Fibroblast of mammary gland (primary cell): ENCODE measurements at places on chromosomes 13 and 19.

DNA sequence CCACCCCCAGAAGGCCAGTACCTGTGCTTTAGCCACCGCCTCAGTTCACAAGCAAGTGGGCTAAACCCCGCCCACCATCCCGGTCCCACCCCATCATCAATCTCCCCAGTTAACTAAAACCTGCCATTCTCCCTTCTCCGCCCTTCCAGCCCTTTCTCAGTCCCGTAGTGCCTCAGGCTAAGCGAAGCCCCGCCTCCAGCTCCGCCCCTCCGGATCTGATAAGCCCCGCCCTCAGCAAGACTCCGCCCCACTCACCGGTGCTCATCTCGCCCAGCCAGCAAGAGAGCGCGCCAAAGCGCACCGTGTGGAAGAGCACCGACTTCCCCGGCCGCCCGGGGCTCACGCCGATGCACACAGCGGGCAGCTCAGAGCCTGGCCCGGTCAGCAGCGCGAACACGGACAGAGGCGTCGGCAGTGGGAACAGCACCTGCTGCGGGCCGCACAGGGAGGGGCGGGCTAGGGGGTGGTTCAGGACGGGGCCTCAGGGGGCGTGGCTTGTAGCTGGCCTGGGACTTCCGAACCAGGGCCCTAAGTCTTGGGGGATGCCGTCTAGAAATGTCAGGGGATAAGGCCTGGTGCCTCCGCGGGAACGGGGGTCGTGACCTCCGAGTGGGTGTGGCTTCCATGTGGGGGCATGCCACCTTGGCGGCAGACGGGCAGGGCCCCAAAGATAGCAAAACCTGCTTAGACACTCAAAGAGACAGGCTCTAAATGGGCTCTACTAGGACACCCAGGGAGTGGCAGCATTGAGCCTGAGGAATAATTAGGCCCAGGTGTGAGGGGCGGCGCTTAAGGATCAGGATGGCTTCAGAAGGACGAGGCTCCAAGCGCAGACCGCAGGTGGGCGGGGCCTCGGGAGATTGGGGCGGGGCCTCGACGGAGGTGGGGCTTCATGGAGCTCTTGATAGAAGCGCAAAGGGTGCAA lies 21.4 kb downstream of the MAP4K1 start:
- no peak for DNase-seq

- DNase-seq: no peak
Measured at GRCh38 chr13:104594806-104595205, 1528.6 kb upstream of the SLC10A2 start.

DNA sequence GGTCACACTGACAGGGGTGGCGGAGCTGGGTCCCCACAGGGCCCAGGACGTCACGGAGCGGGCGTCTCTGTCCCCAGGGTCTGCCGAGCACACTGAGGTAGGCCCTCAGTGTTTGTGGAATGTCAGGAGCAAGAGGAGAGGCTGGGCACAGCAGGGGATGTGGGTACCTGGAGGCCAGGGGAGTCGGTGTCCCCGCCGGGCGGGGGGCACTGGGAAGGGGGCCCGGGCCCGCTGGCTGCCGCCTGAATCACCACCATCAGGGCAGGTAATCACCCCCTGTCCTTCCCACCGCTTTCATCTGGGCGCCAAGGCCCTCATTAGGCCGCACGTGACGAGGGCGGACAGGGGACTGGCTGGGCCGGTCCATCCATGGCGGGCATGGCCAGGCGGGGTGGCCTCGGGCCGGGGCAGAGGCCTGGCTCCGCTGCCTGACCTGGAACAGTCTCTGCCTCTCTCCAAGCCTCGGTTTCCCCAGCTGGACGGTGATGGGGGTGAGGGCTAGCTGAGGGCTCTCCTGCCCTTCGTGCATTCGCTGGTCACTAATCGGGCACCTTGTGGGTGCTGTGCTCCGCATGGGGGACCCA lies 1.0 kb downstream of the FGF22 start:
- DNase-seq: no peak

- no peak for DNase-seq
Measured at GRCh38 chr13:81302125-81302524, 961.2 kb upstream of the SPRY2 start.

DNA sequence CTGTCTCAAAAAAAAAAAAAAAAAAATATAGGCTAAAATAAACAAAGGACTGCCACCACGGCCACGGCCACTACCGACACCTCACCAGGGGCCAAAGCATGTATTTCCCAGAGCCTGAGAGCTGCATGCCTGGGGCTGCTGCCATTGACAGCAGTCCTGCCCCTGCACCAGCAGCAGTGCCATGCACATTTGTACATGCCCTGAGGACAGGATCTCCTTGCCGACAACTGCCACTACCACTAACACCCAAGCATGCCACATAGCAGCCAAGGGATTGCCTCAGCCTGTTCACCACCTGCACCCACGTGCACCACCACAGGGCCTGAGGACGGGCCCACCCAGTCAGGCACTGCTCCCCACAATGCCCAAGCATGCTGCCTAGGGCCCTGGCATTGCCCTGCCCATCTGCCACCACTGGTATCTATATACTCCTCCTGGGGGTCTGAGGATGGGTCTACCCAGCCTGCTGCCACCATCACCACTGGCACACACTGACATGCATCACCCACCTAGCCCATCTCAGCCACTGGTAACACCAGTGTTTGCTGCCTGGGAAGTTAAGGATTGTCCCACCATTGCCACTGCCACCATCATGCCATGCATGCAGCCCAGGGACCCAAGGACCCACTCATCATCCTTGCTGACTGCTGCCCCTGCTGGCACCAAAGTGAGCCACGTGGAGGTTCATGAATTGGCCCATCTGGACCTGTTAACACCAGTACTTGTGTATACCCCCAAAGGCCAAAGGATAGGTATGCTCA lies 10.6 kb upstream of the NUP62 start:
- DNase-seq: no peak

DNA sequence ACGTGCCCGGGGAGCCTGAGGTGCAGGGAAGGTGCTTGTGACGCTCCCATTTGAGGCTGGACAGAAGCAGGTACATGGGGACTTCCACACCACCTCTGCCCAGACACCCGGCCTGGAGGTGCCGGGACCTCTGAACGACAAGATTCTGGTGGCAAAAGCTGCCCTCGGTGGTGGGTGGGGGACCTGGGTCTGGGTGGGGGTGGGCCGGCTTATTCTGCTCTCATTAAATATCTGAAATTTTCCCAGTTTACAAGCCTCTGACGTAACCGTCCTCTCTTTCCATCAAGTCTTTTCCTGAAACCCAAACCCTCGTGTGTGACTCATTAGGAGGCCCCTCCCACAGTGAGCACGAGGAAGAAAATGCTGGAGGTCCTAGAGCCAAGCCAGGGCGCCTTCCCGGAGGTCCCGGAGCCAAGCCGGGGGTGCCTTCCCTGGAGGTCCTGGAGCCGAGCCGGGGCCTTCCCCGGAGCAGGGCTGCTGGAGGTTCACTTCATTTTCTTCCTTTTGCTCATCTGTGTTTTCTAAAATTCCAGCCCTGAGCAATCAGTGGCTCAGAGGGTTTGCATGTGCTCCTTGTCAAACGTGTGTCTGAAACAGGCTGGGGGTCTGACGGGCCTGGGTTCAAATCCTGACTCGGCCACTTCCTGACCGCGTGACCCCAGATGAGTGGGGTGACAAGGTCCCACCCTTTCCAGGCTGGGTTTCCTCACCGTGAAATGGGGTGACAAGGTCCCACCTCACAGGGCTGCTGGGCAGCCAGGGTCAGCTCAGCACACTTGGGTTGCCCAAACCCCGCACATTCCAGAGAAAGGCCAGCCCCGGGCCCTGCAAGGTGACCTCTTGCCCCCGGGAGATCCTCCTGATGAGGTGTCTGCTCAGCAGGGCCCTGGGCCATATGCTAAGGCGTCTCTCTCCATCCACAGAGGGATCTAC lies 10.0 kb downstream of the CFD start:
- DNase-seq: peak; percentile 96

- no peak for DNase-seq
Measured at GRCh38 chr13:68810660-68811059, 1297.0 kb upstream of the ATXN8OS start.

- peak; percentile 97 for DNase-seq
Measured at GRCh38 chr13:97339019-97339987, 94.7 kb upstream of the RAP2A start.

- DNase-seq: no peak
Measured at GRCh38 chr19:8064911-8065874, 12.6 kb downstream of the CCL25 start.

GRCh38 chr13:113415032-113415431 lies 38.3 kb downstream of the ADPRHL1 start:
- DNase-seq: no peak

DNA sequence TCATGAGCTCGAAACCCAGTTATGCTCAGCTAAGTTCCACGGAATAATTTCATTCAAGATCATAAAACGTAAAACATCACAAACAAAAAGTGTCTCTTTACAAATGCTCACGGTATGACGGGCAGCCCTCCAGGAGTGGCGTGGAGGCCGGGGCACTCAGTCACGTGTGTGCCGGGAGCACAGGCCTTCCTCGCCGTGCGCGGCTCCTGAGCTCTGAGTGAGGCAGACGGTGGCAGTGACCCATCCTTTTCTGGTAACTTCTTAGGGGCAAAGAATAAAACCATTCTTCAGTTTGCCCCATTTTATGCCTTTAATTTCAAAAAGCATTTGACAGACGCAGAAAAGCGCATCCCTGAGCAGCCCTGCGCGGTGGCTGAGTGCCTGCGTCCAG lies 72.8 kb downstream of the ATP11A start:
- no peak for DNase-seq

- no peak for DNase-seq
Measured at GRCh38 chr19:50695251-50696093, 24.1 kb downstream of the SHANK1 start.

GRCh38 chr19:1999856-2000515 lies 15.5 kb downstream of the BTBD2 start:
- no peak for DNase-seq

- peak; percentile 94 for DNase-seq
Measured at GRCh38 chr19:38684078-38684861, 36.8 kb downstream of the ACTN4 start.

- no peak for DNase-seq
Measured at GRCh38 chr13:72585254-72585653, 142.2 kb downstream of the MZT1 start.

DNA sequence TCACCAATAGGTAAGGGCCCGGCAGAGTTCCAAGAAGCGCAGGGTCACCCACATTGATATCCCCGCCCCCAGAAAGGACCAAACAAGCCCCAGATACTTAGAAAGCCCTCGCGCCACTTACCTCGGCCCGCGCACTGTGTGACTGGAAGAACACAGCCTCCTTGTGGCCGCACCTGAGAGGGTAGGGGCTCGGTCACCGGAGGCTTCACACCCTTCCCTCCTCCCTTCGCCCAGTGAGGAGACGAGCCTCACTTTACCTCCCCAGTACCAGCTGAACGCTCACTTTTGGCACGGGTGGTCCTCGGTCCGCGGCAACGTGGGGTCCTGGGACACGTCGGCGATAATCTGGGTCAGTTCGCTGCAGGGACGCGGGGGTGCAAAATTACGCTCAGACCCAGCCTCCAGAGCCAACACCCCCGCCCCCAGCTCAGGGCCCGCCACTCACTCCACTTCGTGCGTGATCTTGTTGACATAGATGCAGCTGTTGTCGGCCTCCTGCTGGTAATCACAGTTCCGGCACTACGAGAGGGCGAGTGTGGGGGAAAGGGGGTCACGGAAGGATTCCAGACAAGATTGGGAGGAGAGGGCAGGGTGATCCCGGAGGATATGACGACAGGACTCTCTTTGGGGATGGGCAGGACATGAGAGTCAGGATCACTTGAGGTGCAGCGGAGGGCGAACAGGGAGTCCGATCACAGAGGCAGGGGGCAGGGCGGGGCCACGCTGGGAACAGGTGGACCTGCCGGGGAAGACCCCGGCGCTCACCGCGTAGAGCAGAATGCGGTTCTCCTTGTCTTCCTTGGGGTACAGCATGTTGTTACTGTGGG lies 568 bp downstream of the POLR2I start:
- DNase-seq: peak; percentile 47

GRCh38 chr13:79637133-79637763 lies 156.3 kb downstream of the NDFIP2 start:
- no peak for DNase-seq

DNA sequence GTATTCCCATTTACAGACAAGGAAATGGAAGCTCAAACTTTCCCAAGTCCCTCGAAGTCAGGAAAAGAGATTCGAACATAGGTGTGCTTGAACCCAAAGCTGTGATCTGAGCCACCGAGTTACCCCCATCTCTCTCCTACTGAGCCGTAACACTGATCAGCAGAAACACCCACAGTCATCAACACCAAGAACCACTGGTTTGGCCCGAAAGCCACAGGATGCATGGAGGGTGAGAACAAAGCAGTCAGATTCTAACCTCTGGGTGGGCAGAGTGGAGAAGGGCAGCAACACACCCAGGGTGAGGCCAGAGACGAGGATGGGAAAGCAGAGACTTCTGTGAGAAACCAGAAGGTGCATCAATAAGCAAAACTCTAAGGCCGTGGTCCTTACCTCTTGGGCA lies 27.7 kb upstream of the POU2F2 start:
- no peak for DNase-seq

GRCh38 chr13:67726979-67727378 lies 496.8 kb upstream of the PCDH9 start:
- DNase-seq: no peak

- DNase-seq: peak; percentile 62
Measured at GRCh38 chr13:95301183-95301967, at the start of gene ABCC4. ABCC4 (minus strand) TSS chr13:95301451; CDS start chr13:95301314, 137 bp downstream.

DNA sequence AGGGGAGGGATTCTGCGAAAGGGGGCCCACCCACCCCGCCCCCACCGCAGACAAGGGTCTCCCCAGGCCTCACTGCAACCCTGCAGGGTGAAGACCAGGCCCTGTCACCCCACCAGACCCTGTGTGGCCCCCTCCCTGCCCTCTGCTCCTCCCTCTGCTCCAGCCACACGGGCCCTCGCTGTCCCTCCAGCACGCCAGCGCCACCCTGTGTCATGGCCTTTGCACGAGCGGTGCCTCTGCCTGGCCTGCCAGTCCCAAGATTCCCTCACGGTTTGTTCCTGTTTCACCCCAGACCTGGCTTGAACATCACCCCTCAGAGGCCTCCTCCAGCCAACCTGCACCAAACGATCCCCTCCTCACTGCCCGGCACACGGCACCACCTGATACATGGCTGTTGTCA lies 27.3 kb downstream of the PIP5K1C start:
- DNase-seq: no peak

GRCh38 chr19:4053423-4054324 lies 13.0 kb downstream of the ZBTB7A start:
- no peak for DNase-seq

GRCh38 chr19:17873786-17874757 lies 2.3 kb downstream of the SLC5A5 start:
- no peak for DNase-seq

- no peak for DNase-seq
Measured at GRCh38 chr13:29005763-29006120, 185.6 kb downstream of the MTUS2 start.

- no peak for DNase-seq
Measured at GRCh38 chr19:49081273-49081672, 4.0 kb upstream of the SNRNP70 start.

GRCh38 chr19:52786078-52786463 lies 520 bp downstream of the ZNF600 start:
- no peak for DNase-seq

GRCh38 chr13:51308781-51309180 lies 30.7 kb upstream of the SERPINE3 start:
- no peak for DNase-seq

GRCh38 chr13:76163761-76164160 lies 527.6 kb downstream of the LMO7 start:
- DNase-seq: no peak

GRCh38 chr13:39783051-39783450 lies 127.6 kb downstream of the COG6 start:
- peak; percentile 28 for DNase-seq

- no peak for DNase-seq
Measured at GRCh38 chr13:104355041-104355670, 1288.9 kb upstream of the SLC10A2 start.

GRCh38 chr13:24997367-24997967 lies 98.5 kb upstream of the PABPC3 start:
- DNase-seq: peak; percentile 42

- no peak for DNase-seq
Measured at GRCh38 chr19:30512176-30513081, 140.2 kb downstream of the ZNF536 start.
